NT2/D1 (cell line): ENCODE measurements at places on chromosomes 2 and 18.

DNA sequence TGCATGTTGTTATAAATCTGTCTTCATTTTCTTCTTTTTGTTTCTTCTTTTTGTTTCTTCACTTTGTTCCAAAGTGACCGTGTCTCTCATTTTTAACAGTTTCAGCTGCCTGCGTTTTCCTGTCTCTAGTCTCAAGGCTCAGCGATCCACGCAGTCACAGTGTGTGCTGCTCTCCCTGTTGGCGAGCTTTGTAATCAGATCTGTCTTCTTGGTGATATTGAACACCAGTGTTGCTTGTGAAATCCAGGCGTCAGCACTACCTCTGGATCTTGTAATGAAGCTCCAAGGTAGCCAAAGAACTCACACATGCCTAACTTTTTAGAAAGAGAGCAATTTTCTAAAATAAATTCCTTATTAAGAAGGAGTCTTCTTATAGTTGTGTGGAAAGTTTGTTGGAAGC is 13.2 kb downstream of the SNTG2 start:
- no peak for DNase-seq

- no peak for DNase-seq
Measured at GRCh38 chr18:24988253-24988840, 363.6 kb downstream of the ZNF521 start.

- no peak for DNase-seq
Measured at GRCh38 chr18:36580874-36581750, 247.7 kb downstream of the TPGS2 start.

- DNase-seq = no peak
Measured at GRCh38 chr2:44779793-44780192, 161.7 kb upstream of the SIX3 start.

- DNase-seq = no peak
Measured at GRCh38 chr18:60053747-60054304, 154.0 kb downstream of the PMAIP1 start.

DNA sequence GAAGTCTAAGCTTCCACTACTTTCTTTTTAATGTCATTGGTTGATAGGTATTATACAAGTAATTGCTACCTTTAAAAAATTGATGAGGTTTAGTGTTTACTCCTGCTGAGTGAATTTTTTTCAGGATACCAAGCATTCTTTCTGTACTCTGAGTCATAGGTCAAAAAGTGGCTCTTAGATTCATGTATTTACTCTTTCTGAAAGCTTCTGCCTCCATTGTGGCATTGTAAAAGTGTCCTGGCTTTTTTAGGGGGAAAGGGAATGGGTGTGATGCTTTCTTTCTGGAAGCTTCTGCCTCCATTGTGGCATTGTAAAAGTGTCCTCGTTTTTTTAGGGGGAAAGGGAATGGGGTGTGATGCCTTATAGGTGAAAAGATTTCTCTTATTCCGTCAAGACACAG is 286.5 kb downstream of the LPIN1 start:
- DNase-seq = no peak

- DNase-seq = no peak
Measured at GRCh38 chr2:215681799-215682596, 246.1 kb upstream of the FN1 start.

GRCh38 chr2:28764909-28765711 is 13.5 kb downstream of the PPP1CB start:
- DNase-seq = no peak

GRCh38 chr18:39037925-39038324 is 1472.3 kb upstream of the CELF4 start:
- DNase-seq = no peak

- DNase-seq = no peak
Measured at GRCh38 chr2:128733450-128733849, 414.8 kb upstream of the HS6ST1 start.

DNA sequence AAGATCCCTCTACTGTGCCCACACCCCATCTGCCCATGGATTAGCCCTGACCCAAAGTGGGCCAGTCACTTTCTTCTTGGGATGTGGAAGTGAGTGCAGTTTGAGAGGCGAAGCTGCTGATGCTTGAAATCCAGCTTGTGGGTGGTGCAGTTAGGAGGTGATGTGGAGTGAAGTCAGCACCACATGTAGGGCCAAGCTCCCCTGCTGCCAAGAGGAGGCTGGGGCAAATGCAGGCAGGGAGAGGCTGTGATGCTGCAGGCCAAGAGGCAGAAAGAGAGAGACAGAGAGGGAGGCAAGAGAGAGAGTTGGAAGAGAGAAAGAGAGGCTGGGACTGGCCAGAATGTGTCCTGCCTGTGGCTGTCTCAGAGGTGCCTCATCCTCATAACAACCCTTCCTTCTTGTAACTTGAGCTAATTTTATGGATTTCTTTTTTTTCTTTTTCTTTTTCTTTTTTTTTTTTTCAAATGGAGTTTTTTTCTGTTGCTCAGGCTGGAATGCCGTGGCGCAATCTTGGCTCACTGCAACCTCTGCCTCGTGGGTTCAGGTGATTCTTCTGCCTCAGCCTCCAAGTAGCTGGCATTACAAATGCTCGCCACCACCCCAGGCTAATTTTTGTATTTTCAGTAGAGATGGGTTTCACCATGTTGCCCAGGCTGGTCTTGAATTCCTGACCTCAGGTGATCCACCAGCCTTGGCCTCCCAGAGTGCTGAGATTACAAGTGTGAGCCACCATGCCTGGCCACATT is 35.3 kb upstream of the CAB39 start:
- no peak for DNase-seq

DNA sequence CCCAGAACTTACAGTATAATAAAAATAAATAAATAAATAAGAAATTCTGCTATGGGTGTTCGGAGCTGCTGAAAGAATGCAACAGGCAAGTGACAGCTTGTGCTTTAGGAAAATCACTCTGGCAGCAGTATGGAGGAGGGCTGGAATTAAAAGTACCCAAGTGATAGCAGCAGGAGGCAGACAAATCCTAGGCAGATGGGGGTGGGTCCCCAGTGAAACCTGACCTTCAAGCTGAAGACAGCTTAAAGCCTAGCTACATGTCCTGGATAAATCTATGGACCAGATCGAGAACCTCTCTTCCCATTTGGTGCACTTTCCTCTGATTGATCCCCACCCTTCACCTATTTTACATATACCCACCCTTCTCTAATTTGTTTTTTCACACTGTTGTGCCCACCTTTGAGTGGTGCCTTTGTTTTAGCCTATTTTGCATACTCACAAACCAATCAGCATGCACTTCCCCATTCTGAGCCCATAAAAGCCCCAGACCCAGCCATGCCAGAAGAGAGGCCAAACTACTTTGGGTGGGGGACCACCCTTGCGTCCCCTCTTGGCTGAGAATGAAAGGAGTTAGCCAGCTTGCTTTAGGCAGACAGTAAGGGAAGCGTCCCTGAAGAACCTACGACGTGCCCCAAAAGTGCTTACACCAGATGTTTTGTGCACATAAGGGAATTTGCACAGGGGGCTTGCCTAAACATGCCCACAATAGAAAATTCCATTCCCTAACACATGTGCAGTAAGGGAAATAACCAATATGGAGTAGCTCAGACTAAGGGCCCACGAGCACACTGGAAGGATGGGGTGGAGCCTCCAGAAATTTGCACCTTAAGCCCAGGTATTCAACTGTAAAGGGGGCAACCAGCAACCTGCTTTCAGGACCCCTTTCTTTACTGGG is 3.0 kb downstream of the METTL8 start:
- DNase-seq = no peak

- no peak for DNase-seq
Measured at GRCh38 chr2:216807857-216808272, 52.0 kb downstream of the TNP1 start.

GRCh38 chr2:41602341-41602740 is 445.5 kb upstream of the PKDCC start:
- DNase-seq = no peak

DNA sequence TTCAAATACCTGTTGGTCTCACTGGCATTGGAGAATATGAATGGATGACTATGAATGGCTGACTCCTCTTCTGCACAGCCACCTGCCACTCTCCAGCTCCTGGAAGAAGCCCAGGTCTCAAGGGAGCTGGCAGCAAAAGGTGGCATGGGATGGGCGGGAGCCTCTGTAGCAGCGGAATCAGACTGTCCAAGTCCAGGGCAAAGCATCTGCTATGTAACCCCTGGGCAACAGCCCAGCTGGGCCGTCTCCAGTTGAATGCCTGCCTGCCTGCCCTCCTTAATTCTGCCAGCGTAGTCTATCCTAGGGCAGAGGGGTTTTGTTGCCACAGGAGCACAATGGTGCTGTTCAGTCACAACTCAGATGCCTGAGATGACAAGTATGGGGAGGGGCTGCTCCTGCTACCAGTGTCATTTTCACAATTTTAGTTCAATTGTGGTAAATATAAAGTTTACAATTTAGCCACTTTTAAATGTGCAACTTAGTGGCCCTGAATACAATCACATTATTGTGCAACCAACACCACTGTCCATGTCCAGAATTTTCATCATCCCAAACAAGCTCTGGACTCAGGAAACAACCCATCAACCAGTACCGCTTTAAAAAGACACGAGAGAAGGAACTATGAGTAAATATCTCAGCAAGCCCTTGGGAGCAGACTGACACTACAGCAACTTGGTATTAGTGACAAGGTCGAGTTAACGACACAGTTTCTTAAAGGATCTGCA is 115.2 kb downstream of the MYO5B start:
- no peak for DNase-seq

DNA sequence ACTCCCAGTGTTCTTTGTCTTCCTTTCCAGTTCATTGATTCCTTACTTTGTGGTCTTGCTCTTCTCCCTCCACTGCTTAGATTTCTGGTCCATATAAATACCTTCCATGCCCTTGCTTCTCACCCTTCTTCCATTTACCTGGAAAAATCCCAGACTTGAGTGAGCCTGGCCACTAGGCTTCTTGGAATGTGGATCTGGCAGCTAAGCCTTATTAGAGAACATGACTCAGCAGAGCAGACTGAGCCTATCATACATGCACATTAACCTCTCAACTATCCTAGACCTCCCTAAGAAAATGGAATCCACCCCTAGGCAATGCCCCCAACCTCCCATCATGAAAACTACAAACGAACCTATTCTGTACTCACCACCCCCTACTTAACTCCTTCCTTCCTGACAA is 127.7 kb downstream of the RHBDD1 start:
- DNase-seq = no peak

DNA sequence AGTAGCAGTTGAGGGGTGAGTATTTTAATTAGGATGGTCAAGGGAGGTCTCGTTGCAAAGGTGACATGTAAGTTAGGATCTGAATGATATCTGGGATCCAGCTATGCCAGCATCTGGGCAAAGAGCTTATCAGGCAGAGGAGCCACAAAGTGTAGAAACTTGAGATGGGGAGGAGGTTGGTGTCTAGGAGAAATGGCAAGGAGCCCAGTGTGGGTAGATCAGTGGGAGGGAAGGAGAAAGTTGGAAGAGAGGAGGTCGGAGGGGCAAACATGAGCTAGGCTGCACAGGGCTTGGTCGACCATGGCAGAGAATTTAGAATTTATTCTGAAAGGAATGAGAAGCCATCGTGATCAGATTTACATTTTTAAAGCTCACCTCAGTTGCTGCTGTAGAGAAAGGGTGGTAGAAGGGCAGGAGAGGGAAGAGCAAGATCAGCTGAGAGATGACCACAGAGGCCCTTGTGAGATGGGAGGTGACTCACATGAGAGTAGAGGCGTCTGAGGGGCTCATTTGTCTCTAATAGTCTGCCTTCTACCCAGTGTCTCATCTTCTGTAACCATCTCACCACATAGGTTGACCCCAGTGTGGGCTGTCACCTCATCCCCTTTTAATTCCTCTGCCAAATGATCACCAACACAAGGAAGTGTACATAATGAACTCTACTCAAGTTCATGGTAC is 170.0 kb downstream of the ETAA1 start:
- DNase-seq = no peak

GRCh38 chr2:20649576-20649975 is 1.3 kb downstream of the HS1BP3 start:
- no peak for DNase-seq

- no peak for DNase-seq
Measured at GRCh38 chr2:172462849-172463381, 35.5 kb downstream of the ITGA6 start.

- DNase-seq = no peak
Measured at GRCh38 chr18:78238404-78239089, 741.1 kb upstream of the SALL3 start.

- no peak for DNase-seq
Measured at GRCh38 chr18:48553236-48553635, 14.4 kb downstream of the CTIF start.

DNA sequence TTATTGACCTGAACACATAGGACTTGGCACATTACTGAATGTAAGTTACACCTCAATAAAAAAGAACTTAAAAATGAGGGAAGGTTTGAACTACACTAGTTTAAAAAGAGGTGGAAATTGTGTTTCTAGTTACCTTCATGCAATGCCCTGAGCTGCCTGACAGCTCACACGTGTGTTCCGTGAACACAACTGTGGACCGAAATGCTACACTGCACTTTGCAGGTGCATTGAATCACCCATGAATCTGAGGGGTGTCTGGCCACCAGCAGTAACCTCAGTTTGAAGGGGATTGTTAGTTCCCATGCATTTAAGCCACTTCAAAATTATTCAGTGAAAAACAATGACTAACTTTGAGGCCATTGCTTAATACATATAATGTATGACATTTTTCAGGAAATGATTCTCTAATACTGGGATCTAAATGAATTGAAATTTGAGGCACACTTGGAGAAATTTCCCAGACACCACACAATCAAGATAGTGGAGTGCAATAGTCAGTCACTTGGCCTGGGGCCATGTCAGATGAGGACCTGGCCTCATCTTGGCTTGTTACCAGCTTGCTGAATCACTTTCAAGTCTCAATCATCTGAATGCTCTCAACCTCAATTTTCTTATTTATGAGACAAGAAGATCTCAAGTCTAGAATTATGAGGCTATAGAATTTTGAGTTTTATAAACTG is 59.3 kb downstream of the MYL12B start:
- no peak for DNase-seq

DNA sequence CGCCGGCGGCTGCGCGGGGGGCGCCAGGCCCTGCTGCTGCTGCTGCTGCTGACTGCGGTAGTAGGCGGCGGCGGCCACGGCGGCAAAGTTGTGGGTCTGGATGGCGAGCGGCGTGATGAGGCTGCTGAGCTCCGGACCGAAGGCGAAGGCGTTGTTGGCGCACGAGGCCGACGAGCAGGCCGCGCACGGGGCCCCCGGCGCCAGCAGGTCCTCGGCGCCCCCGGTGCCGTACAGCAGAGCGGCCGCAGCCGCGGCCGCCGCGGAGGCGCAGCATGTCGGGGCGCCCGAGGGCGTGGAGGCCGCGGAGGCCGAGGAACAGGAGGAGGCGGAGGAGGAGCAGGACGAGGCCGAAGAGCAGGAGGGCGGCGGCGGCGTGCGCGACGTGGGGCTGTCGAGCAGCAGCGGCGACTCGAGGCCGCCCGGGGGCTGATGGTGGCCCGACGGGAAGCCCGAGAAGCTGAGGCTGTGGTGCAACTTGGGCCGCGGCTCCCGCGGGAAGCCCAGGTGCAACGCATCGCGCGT is 1.8 kb downstream of the ZFP36L2 start:
- DNase-seq = no peak
